ENCODE measurements at places on chromosomes 5 and 9. TPM values are rescaled to one million over a fixed set of nuclear protein-coding genes. Genes with fewer than 3 reads are reported as not detected.

KIF24 gene
- 0.45 TPM for total RNA-seq

PCDHAC2 gene
- 0.10 TPM for total RNA-seq

GRXCR2 gene
- 3.8 TPM for total RNA-seq

SERINC5 gene
- 13.7 TPM for total RNA-seq

HTR1A gene
- total RNA-seq: not detected

ARHGEF37 gene
- total RNA-seq: 32.8 TPM

TEK gene
- total RNA-seq: 22.2 TPM

ASTN2 gene
- total RNA-seq: 11.3 TPM

ARL14EPL gene
- total RNA-seq: not detected

CORO2A gene
- 0.35 TPM for total RNA-seq

SPINK13 gene
- total RNA-seq: not detected

RABGAP1 gene
- 47.4 TPM for total RNA-seq

ARID3C gene
- total RNA-seq: not detected

GARIN3 gene
- total RNA-seq: not detected

PCDHA9 gene
- total RNA-seq: not detected

NR6A1 gene
- 1.9 TPM for total RNA-seq

SPATA9 gene
- total RNA-seq: not detected

EQTN gene
- not detected for total RNA-seq

HEMGN gene
- not detected for total RNA-seq

SLC34A1 gene
- total RNA-seq: not detected

FAM169A gene
- 3.6 TPM for total RNA-seq

TLR4 gene
- 14.4 TPM for total RNA-seq

ZBED3 gene
- 4.7 TPM for total RNA-seq

DEPDC1B gene
- total RNA-seq: 0.15 TPM

PCDHGA3 gene
- 12.1 TPM for total RNA-seq

PCDHA11 gene
- not detected for total RNA-seq

MEIKIN gene
- not detected for total RNA-seq

TERT gene
- total RNA-seq: not detected

TLX3 gene
- not detected for total RNA-seq

ADGRD2 gene
- total RNA-seq: not detected

IL3 gene
- total RNA-seq: not detected

SPATA24 gene
- total RNA-seq: 17.3 TPM

ARL15 gene
- 20.5 TPM for total RNA-seq
